Peyer's patch (tissue), 4 donors: ENCODE measurements at places on chromosomes 5 and 9. TPM values are rescaled to one million over a fixed set of nuclear protein-coding genes. Genes with fewer than 3 reads are reported as not detected.

The ACTBL2 gene
- total RNA-seq = not detected

The SPATA24 gene
- not detected for total RNA-seq

The SLCO6A1 gene
- not detected for total RNA-seq

The APBA1 gene
- 14.9 TPM for total RNA-seq

The PALM2AKAP2 gene
- total RNA-seq = 3.3 TPM

The SMIM33 gene
- 1.7 TPM for total RNA-seq

The ADAMTS12 gene
- 1.2 TPM for total RNA-seq

The DND1 gene
- total RNA-seq = 3.8 TPM

- DNase-seq = no peak
Measured at GRCh38 chr5:159341906-159342310, 11.6 kb upstream of the IL12B start.

DNA sequence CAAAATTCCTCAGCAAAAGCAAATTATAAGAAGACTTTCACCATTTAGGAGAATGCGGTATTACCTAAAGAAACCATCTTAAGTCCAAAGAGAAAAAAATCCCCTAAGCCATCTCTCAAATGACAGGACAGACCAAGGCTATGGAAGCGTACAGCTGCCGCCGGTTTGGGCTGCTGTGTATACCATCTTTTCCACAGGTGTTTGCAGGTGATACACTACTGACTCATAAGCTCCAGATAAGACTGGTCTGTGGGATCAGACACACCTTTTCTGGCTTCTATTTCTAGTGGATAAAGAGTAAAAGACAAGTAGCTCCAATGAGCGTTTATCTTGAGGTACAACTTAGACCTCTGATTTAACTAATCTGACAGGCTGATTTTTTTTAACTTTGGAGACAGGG is 7.7 kb downstream of the CDKN2AIPNL start:
- DNase-seq = no peak

- DNase-seq = no peak
Measured at GRCh38 chr5:33332804-33333203, 108.0 kb upstream of the TARS1 start.

GRCh38 chr5:124342986-124343385 is 403.5 kb downstream of the ZNF608 start:
- DNase-seq = no peak

GRCh38 chr9:1353291-1353690 is 303.1 kb downstream of the DMRT2 start:
- DNase-seq = no peak

DNA sequence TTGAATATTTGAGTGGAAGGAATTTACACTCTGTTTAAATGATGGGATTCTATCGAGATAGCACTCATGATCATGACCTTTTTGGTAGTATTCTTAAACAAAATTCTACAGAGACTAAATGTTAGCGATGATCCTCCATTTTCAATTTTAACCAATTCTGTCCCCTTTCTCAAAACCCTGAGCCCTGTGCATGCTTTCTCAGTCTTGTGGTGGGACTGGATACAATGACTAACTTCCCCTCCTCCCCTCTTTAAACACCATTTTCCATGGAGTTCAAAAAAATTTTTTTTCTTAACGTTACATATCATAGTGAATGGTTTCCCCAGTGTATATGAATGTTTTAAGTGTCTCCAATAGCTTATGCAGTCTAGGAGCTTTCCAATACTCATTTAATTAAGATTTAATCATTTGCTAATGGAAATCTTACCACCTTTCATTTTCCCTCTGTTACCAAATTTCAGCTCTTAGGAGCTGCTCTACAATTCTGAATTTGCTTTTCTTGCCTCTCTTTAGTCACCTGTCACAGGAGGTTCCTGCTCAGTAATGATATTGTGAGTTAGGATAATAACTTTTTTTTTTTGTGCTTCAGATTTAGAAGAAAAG is 101.2 kb downstream of the MAP1B start:
- no peak for DNase-seq

GRCh38 chr5:71949772-71950171 is 157.5 kb upstream of the MAP1B start:
- DNase-seq = no peak

DNA sequence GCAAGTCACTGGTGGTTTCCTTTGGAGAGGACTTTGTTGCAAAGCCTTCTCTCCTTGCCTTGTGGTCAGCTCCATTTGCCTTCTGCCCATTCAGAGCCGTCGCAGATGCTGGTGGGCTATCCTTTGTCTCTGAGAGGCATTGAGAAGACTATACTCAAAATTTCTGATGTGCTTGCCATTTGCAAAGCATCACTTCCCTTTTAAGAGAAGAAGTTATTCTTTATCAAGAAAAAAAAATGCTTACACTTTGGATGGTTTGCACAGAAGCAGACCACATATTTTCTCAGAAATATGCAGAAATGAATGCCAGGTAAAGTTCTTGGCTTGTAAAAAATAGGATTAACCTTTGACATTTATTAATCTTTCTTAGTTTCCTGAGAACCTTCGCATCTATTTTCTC is 195.8 kb upstream of the KLF4 start:
- no peak for DNase-seq

DNA sequence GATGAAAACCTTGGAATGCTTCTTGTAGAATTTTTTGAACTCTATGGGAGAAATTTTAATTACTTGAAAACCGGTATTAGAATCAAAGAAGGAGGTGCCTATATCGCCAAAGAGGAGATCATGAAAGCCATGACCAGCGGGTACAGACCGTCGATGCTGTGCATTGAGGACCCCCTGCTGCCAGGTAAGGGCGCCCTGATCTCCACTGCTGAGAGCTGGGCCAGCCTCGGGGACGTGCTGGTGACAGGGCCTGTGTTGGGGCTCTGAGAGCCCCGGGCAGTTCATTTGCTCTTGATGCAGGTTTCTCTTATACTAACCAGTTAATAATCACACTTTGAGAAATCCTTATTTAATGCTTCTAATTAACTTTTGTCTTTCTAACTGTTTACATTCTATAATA is 33.0 kb downstream of the TENT4A start:
- DNase-seq = peak; percentile 37
